ENCODE measurements at places on chromosomes 5 and 9.

DNA sequence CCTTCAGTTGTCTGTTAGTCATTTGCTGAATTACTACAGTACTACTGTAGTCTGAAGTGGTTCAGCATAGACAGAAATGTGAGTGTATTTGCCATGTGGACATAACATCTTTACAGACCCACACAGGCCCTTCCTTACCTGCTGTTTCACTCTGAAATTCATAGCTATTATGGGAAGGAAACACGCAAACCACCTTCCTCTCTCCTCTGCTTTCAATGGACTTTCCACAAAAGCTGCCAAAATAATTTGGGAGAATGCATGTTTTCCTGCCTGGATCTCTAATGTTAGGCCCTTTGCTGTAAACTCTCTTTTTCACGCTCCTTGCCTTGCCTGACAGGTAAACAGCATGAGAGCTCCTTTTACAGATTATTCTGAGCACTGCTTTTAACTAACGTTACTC is 294.0 kb downstream of the GLIS3 start:
- no peak for DNase-seq

GRCh38 chr5:132371603-132371994 is 2.1 kb downstream of the SLC22A5 start:
- DNase-seq = no peak

- no peak for DNase-seq
Measured at GRCh38 chr5:142821034-142821732, 51.0 kb downstream of the ARHGAP26 start.

DNA sequence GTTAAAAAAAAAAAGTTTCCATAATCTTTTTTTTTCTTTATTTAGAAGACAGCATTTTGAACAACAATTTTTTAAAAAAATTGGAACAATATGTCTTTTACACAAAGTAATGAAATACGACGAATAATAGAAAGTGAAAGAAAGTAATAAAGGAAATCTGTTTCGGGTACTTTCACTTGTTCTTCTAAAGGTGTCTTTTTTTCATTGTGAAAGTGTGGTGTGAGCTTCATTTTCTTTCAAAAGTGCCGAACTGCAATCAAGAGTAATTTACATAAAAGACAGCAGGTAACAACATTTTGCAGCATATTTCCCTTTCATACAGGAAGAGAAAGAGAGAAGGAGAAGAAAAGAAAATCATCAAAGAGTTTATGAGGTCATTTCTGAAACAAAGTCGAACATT is 159.7 kb upstream of the CDH12 start:
- DNase-seq = no peak

DNA sequence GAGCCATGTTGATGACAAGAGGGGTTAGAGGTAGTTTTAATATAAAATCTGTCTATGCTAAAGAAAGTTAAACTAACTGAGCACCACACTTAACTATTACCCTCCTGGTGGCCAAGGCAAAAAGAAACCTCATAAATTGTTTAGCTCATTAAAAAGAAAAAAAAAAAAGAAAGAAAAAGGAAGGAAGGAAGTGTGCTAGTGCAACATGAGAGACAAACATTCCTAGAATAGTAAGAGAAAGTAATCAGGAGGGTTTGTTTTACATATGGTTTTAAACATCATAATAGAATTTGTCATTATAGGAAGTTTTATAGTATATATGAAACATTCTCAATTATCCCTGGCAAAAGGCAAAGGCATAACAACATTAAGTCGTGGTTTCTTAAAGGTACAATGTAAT is 152.3 kb downstream of the SNX18 start:
- DNase-seq = no peak

GRCh38 chr9:18910435-18910834 is 122.6 kb downstream of the SAXO1 start:
- no peak for DNase-seq

DNA sequence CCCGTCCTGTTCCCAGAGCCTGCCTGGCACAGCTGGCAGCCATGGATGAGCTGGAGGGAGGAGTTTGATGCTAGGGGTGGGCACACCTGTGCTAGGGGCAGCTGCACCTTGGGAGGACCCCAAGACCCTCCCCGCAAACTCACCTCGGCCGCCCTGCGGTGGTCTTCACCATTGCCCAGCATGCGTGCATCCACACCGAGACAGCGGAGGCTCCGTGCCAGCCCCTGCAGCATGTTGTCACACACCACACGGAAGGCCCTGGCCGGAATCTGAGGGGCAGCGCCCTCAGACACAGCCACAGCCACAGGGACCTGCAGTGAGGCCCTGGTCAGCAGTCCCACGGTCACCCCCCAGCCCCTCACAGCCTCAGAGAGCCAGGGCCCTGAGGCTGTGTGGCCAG is 45.9 kb upstream of the NRARP start:
- DNase-seq = no peak

GRCh38 chr5:26295541-26295940 is 742.8 kb downstream of the CDH9 start:
- no peak for DNase-seq

DNA sequence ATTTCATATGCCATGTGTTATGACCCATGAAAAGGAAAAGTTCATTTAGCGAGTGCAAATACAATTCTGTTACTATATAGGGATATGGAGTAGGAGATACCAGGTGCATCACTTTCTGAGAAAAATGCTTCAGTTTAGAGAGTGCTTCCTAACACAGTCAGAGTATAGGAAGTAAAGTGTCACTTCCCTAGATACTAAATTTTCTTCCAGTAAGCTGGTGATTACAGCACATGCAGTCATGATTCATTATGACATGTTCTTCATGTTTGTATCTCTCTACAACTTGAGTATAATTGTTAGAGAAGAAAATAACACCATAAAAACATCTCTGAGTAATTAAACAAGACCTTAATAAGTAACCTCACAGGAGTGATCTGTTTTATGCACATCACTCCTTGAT is 837.0 kb downstream of the DNAH5 start:
- no peak for DNase-seq

GRCh38 chr5:10577371-10578292 is 13.8 kb downstream of the ANKRD33B start:
- DNase-seq = no peak
